ENCODE measurements at places on chromosomes 11 and 22.

DNA sequence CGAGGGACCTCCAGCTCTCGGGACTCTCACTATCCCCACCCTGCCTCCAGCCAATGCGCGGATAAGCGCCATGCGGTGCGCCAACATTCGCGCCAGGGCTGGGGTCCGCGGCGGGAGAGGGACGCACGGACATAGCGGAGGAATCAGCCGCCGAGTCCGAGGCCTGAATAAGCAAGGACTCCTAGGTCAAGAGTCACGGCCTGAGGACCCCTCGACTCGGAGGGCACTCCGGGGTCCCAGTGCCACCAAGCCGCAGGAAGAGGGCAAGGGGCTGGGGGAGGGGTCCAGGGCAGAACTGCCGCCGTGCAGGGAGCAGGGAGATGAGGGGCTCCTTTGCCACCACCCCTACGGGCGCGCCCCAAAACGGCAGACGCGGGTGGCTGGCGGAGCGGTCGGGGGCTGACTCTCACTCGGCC lies 552 bp downstream of the DSCAML1 start:
- no peak for DNase-seq

DNA sequence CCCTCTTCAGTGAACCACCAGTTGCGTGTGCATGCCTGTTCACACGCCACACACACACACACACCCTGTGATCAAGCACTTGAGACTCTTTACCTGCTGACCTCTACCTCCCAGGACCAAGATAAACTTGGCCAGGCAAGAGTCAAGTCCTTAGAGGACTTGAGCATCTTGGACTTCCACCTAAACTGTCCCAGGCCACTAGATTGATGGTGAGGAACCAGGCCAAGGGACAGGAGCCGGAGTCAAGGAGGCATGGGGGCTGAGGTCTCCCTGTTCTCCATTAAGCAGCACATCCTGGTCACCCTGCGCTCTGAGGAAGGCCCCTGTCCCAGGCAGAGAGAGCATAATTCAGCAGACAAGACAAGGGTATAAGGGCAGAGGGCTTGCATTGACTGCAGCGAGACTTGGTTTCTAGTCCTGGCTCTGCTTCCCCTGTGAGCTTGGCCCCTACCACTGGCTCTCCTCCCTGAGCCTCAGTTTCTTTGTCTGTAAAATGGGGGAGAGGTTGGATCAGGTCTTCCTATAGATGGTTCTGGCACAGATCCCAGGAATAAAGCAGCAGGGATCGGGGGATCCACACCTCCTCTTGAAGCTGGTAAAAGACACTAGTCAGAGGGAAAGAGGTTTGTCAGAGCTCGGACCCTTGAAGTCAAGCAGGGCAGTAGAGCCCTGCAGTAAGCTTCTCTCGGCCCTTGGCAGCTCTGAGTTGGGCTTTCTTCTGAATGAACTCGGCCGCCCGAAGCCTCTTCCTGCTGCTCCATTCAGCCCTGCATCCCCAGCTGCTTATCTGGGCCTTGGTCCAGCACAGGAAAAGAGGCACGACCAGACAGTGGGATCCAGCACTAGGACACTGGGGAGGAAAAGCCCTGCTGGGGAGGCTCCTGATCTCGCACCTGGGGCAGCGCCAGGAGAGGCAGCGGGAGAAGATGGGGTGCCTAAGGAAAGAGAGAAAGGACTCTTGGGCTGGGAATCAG lies 2.0 kb downstream of the CREB3L1 start:
- peak; percentile 77 for DNase-seq

GRCh38 chr11:45662096-45662664 lies 3.2 kb downstream of the CHST1 start:
- no peak for DNase-seq

GRCh38 chr11:110759972-110760381 lies 47.7 kb upstream of the ARHGAP20 start:
- DNase-seq, result no peak

DNA sequence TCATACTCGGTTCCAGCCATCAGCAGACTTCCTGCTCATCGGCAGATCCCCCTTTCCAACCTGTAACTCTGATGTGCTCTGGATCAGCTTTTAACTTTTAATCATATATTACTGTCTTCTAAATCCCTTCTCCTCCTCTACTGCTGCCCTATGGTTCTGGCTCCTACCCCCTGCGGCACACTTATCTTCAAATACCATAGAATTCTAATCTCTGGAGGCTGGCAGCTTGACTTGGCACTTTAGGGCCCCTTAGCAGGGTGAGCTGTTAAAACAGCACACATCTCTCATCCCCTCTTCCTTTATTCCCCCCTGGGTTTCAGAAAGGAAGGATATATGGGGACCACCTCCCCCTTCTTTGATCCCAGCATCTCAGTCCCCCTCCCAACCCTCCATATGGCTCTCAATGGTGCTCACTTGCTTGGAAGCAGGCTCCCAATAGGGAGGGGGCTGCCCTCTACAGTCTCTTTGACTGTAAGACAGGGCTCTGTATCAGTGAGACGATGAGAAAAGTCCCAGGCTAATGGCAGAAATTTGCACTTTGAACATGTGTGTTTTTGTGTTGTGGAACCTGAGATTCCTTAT lies 4.4 kb upstream of the CNTF start:
- no peak for DNase-seq

DNA sequence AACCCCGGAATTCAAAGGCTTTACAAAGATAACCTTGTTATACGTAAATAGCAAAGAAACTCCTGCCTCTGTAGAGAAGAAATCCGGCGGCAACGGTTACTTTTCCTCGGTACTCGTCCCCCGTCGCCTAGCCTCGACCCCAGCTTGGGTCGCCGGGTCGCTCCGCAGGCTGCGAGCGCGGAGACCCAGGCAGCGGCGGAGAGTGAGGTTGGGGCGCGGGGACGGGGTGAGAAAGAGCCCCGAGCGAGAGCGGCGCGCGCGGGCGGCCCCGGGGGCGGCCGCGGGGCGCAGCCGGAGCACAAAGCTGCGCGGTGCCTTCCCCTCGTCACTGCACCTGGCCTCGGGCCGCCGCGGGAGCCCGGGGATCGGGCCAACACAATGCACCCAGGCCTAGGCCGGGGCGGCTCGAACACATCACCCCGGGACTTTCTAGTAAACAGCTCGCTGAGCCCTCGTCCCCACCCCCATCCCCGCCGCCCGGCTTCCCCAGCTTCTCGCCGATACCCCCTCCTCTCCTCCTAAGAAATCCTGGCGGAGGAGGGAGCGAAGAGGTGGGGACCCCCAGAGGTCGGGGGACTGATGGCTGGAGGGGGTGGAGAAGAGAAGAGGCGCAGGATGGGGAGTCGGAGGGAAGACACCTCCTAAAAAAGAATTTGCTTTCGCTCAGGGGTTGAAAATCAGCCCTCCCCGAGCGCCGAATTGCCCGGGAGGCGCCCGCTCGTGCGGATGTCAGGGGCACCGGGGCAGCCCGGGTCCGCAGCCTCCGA lies 845 bp downstream of the MPPED2 start:
- peak; percentile 27 for DNase-seq

GRCh38 chr11:6655790-6656583 lies at the start of gene DCHS1:
Gene DCHS1, minus strand, starts transcription at chr11:6655809. Its CDS starts 14,196 bp downstream, at chr11:6641613.
- peak; percentile 52 for DNase-seq

DNA sequence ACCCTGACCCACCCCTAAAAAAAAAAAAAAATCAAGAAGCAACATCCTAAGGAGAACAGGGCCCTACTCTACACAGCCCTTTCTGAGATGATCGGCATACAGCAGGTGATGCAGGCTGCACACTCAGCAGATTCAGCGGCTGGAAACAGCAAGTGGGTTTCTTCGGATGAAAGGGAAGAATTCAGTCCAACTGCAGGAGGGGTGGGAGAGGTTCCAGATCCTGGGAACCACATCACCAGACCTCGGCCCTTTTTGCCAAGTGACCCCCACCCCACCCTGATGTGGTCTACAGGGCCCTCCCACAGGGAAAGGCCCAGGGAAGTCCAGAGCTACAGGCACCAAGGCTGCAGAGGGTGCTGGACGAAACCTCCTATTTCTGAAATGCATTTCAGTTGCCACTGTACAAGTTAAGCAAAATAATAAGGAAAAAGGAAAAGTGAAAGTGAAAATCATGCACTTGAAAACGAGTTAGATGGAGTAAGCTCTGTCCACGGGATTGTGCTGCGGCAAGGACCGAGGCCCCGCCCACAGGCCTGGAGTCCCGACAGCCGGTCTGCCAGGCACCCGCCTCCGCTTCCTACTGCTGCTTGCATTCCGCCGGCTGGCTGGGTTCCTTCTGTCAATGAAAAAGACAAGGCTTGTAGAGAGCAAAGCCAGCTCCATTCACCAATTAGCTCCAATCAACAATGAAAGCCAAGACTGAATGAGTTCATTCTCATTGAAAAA lies 16.0 kb upstream of the PHLDA2 start:
- DNase-seq, result peak; percentile 95

DNA sequence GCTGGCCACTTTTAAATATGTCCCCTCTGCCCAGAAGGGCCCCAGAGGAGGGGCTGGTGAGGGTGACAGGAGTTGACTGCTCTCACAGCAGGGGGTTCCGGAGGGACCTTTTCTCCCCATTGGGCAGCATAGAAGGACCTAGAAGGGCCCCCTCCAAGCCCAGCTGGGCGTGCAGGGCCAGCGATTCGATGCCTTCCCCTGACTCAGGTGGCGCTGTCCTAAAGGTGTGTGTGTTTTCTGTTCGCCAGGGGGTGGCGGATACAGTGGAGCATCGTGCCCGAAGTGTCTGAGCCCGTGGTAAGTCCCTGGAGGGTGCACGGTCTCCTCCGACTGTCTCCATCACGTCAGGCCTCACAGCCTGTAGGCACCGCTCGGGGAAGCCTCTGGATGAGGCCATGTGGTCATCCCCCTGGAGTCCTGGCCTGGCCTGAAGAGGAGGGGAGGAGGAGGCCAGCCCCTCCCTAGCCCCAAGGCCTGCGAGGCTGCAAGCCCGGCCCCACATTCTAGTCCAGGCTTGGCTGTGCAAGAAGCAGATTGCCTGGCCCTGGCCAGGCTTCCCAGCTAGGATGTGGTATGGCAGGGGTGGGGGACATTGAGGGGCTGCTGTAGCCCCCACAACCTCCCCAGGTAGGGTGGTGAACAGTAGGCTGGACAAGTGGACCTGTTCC lies 46.5 kb downstream of the GRAMD4 start:
- no peak for DNase-seq

- DNase-seq, result peak; percentile 44
These were observed 128.7 kb upstream of the TOP3B start for GRCh38 chr22:22111267-22111751.

GRCh38 chr11:112805658-112806057 lies 155.6 kb upstream of the NCAM1 start:
- DNase-seq, result no peak

DNA sequence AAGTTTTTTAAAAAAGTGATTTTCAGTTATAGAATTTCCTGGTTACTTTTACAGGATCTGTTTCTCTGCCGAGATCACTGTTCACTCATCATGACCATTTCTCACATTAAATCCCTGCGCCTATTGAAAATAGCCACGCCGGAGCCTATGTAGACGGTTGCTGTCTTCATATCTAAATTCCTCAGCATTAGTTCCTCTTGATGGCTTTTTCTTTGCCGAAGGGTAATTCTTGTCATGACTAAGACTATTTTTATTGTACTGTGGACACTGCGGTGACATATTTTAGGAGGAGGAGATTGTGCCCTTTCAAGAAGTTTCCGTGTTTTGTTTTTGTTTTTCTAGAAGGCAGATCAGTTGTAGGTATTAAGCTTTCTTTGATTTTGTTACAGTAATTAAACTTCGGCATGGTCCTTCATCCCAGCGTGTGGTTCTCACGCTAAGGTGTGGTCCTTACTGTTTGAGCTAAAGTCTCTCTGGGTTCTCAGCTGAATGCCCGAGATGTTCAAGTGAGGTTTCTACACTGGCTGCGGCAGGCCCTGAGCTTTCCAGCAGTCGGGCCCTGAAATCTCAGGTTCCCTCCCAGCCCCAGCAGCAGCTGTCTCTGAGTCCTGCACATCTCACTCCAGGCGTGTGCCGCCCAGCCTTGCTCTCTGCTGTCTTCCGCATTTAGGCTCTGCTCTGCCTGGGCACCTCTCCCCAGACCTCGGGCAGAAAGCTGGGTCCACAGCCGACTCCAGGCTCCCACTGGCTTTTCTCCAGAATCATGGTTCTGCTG lies 1110.5 kb downstream of the TBC1D22A start:
- no peak for DNase-seq

DNA sequence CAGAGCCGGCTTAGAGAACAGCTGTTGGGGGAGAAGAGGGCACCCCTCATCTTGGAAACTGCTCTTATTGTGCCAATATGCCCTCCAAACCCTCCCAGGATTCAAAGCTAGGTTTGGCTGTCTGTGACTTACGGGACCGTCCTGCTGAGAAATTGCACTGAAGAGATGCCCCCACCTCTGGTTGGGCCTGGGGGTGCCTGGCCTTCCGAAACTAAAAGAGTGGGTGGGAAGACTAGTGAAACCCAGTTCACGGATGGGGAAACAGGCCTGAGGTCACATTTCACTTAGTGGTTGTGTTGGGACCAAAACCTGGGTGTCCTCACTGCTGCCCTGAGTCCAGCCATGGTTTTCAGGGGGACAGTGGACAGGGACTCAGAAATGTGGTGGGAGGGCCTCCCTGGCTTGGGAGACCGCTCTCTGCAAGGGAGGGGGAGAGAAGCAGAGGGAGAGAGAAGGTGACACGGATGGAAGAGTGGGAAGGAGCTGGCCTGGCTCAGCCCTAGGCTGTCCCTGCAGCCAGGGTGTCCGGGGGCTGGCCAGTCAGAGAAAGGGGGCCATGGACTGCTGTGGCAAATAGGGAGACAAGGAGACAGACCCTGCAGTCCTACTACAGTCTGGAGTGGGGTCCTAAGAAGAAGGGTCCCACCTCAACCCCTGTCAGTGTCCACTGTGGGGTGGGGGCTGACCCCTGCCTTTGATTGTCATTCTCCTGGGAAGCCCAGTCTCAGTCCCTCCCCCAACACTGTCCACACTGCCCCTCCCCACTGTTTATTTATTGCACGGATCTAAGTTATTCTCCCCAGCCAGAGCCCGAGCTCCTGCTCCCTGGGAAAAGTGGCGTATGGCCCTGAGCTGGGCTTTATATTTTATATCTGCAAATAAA lies 13.6 kb downstream of the MAFF start:
- DNase-seq, result no peak

DNA sequence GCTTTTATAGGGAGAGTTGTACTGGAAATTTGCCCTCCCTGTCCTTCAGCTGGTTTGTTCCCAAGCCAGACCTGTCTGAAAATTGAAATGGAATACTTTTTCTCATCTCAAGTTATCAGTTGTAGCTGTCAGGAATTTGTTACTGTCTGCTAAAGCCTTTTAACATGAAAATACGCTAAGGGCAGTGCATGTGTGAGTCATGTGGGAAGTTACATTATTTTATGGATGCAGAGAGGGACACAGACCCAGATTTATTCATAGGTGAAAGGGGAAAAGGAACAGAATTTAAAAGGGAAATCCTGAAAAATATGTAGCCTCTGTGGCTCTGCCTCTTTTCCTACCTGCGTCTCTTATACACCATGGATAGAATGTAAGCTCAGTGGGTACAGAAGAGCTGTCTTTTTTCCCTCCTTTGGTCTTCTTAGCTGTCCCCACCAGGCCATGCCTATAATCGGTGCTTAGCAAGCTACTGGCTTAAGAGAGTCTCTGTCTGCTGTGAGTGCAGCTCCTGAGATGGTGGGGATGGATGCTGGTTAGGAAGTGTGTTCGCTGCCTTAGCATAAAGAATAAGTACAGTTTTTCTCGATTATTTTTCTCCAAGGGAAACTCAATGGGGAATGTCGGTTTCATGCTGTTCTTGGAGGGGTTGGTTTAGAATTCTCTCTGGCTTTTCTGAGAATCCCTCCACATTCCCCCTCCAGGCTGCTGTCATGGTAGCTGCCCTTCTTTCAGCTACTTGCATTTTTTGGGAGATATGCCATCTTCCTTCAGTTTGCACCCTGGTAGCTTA lies 166.8 kb downstream of the TEAD1 start:
- no peak for DNase-seq

Measured in GM03348 (cell line).